Mesothelial cell of epicardium (in vitro differentiated cells): ENCODE measurements at places on chromosomes 3 and 15. TPM values are rescaled to one million over a fixed set of nuclear protein-coding genes. Genes with fewer than 3 reads are reported as not detected.
A peak's percentile ranks its signal among the peaks of the same experiment; 100 is the strongest.

GRCh38 chr3:52202384-52203077 is 4.6 kb downstream of the ALAS1 start:
- DNase-seq: no peak
- peaks cover 52% of the 10 kb centered on the region for H3K36me3 ChIP-seq
- peaks cover 15% of the 10 kb centered on the region for H3K4me1 ChIP-seq

CHRNB4 gene
- total RNA-seq: 2.2 to 3.2 TPM (median 2.8 TPM) in 3 replicates

HCN4 gene
- total RNA-seq: 0.63 to 0.71 TPM (median 0.69 TPM) in 3 replicates

DNA sequence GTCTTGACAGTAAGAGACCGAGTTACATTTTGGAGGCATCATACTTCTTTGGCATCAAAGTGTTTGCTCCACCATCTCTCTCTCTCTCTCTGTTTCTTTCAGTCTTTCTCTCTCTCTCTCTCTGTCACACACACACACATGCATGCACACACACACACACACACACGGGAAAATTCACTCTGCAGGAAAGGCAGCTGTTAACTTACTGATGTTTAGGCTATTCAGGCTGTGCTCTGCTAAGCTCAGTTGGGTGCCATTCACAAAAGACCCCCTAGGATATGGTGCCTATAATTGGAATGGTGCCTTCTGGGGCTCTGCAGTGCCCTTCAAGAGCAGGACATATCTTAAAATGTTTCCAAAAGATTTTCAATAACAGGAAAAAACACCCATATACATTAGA is 78.2 kb downstream of the KCNH8 start:
- H3K4me3 ChIP-seq: no peak overlapping the region
- no peak overlapping the region for H3K27ac ChIP-seq
- DNase-seq: no peak
- peaks cover 27% of the 10 kb centered on the region for H3K4me1 ChIP-seq

HACD3 gene
- total RNA-seq: 110 to 113 TPM (median 111 TPM) in 3 replicates

DNA sequence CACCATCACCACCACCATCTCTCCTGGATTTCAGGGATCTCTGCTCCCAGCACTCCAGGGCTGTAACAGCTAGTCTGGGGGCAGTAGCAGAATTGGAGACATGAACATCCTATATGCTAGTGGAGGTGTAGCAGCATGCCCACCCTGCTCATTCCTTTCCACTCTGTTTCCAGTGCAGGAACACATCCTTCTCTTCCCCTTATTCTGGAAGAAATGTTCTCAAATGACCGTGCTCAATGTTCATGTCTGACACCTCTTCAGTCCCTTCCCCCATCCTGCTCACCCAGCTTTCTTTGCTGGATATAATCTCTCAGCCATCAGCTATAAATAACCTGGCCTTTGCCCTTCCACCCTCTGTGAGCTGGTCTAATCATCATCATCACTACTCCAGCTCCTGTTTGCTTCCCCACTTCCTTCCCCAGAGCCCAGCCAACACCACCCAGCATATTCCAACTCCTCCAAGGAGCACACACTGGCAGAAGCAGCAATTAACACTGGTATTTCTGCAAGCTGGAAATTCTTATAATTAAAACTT is 31.1 kb downstream of the DCLK3 start:
- H3K27ac ChIP-seq: no peak overlapping the region
- no peak overlapping the region for H3K4me3 ChIP-seq
- peaks cover 29% of the 10 kb centered on the region for H3K27me3 ChIP-seq
- no peaks in the 10 kb centered on the region for H3K36me3 ChIP-seq
- no peak for DNase-seq

KNG1 gene
- not detected in 3 replicates for total RNA-seq

GRCh38 chr3:151925419-151925818 is 52.0 kb downstream of the SUCNR1 start:
- H3K4me1 ChIP-seq: peaks cover 20% of the 10 kb centered on the region
- no peak overlapping the region for H3K27ac ChIP-seq
- H3K4me3 ChIP-seq: no peak overlapping the region
- H3K27me3 ChIP-seq: no peaks in the 10 kb centered on the region
- no peak for DNase-seq

GRCh38 chr15:35980719-35981118 is 434.8 kb upstream of the DPH6 start:
- peaks cover 41% of the 10 kb centered on the region for H3K4me1 ChIP-seq
- no peaks in the 10 kb centered on the region for H3K27me3 ChIP-seq
- H3K4me3 ChIP-seq: no peak overlapping the region

GRCh38 chr3:128342701-128343180 is 123.9 kb downstream of the DNAJB8 start:
- no peak overlapping the region for H3K4me3 ChIP-seq
- H3K27me3 ChIP-seq: no peaks in the 10 kb centered on the region
- no peak overlapping the region for H3K27ac ChIP-seq
- H3K36me3 ChIP-seq: peaks cover 2% of the 10 kb centered on the region
- no peak for DNase-seq

DNA sequence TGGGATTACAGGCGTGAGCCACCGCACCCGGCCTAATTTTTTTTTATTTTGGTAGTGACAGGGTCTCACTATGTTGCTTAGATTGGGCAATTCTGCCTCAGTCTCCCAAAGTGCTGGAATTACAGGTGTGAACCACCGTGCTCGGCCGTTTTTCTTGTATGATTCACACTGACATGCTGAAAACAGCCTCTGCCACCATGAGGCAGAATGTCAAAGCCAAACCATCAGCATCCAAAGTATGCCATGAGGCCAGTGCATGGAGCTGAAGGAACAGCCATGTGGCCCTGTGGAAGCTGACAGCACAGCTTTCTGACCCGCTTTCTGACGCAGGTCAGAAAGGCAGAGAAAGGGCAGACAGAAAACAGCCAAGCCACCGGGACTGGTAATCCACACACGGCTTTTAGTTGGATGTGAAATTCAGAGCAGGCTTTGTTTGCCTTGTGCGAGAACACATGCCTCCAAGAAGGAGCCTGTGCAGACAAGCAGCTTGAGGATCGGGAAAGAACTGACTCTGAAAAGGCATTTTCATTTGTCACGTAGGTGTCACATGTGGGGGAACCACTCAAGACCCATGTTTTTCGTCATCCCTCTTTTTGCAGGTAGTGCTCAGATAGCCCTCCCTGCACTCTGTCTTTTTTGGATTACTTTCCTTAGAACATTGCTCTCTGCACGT is 25.1 kb downstream of the XYLB start:
- H3K4me3 ChIP-seq: no peak overlapping the region
- H3K27me3 ChIP-seq: no peaks in the 10 kb centered on the region
- H3K27ac ChIP-seq: no peak overlapping the region
- peaks cover 7% of the 10 kb centered on the region for H3K36me3 ChIP-seq

DNA sequence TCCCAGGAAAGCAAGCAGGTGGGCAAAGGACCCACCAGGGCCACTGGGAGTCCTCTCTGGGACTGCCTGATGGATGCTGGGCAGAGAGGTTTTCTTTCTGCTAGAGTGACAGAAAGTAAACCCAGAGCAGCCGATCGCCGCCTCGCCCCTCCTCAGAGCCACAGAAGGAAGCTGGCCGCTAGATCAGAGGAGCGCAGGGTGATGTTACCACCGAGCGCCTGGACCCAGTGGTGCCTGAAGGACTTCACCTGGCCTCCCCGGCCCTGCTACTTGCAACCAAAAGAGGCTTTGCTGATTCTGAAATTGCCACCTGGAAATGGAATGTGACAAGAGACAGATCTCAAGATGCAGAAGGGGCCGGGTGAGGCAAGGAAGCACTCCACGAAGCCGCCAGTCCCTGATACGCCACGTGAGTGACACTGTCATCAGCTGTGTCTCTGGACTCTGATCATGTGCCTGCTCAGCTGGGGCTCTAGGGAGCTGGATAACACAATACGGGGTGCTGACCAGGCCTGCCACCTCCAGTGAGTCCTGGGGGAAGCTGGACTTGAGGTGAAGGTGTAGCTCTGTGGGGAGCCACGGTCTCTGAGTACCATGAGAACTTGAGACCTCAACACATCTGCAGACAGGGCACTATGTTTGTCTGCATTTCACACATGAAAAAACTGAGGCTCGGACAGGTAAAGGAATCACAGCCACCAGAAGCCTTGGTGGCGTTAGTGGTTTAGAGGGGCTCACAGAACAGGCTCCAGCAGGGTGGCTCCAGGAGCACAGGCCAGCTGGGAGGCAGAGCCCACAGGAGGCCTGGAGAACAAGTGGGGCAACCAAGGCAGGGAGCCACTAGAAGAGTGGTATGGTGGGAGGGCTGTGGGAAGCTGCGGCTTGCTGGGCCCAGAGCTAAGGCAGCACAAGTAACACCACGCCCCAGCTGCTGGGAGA is 137.9 kb upstream of the PRR20G start:
- no peaks in the 10 kb centered on the region for H3K36me3 ChIP-seq
- no peak overlapping the region for H3K27ac ChIP-seq
- peaks cover 74% of the 10 kb centered on the region for H3K27me3 ChIP-seq
- no peak for DNase-seq
- peaks cover 37% of the 10 kb centered on the region for H3K4me1 ChIP-seq

DNA sequence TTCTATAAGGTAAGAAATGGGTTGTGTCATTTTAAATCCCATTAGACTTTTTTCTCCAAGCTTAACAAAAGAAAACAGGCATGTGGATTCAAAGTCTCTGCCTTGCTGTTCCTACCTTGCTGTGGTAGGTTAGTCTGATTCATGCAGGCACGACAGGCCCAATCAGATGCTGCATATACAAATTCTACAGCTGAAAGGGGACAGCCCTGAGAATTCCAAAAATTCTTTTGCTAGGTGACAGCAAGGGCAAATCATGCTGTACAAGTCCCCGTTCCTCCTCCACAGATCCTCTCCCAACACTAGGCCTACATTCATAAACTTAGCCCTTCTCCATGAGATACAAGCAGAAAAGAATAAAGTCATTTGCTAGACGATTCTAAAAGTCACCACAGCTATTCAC is 161.2 kb upstream of the THBS1 start:
- peaks cover 18% of the 10 kb centered on the region for H3K4me1 ChIP-seq
- peak overlapping the region; percentile 86 for H3K27ac ChIP-seq
- H3K4me3 ChIP-seq: no peak overlapping the region

DNA sequence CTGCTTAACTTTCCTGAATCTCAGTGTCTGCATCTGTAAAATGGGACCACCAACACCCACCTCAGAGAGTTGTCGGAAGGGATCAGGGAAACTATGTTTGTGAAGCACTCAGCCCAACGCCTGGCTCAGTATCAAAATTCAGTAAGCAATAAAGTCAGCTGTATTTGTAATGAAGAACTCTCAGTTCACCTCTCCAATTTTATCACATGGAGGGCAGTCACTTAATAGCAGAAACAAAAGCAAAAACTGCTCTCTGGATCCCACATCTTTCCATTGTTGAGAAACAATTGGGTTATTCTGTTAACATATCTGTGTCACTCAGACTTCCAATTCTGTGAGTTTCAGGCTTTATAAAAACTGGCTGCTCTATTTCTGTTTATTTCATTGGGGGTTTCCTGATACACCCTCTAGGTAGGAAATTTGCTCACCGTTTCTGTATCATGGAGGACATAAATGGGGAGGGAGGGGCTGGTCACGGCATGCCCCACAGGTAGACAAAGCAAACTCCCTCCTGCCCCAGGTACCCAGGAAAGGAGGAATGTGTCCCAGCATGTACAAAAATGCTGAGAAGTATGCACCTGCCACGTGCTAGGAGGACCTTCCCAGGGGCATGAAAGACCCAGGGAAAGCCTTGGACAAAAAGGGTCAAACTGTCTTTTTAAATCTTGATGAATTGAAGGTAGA is 81.4 kb upstream of the LMOD3 start:
- H3K4me1 ChIP-seq: peaks cover 42% of the 10 kb centered on the region
- peaks cover 15% of the 10 kb centered on the region for H3K36me3 ChIP-seq
- no peaks in the 10 kb centered on the region for H3K27me3 ChIP-seq
- H3K27ac ChIP-seq: peak overlapping the region; percentile 96
- no peak overlapping the region for H3K4me3 ChIP-seq
- DNase-seq: no peak

DNA sequence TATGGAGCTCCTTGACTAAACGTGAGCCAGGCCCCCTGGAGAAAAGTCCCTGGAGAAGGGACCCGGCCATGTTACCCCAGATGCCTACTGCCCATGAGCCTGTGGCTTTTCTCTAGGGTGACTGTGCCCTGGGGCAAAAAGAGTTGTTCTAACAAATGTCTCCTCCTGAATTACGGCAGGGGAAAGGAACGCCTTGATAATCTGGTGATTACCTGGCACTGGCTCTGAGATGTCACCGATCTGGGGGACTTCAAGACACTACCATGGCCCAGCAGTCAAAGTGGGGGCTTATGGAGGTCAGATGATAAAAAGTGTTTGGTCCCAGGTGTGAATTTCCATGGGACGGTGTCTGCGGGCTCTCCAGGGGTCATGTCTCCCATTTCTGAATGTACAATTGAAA is 140.7 kb downstream of the KLF13 start:
- peaks cover 30% of the 10 kb centered on the region for H3K27me3 ChIP-seq
- H3K4me3 ChIP-seq: no peak overlapping the region
- no peaks in the 10 kb centered on the region for H3K4me1 ChIP-seq
- H3K27ac ChIP-seq: no peak overlapping the region
- DNase-seq: no peak
- H3K36me3 ChIP-seq: no peaks in the 10 kb centered on the region

DNA sequence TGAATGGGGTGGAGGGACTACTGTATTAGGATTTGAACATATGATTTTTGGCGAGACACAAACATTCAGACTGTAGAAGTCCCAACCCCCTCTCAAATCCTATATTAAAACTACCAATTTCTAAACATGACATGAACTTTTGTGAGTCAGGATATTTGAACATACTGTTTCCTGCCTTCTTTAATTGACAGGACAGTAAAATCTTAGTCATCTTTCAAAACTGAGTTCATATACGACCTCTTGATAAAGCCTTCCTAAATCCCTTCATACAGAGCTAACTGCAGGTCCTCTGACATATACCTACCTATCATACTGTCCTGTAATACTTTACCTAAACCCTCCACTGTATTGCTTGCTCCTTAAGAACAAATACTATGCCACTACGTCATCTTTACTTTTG is 23.5 kb downstream of the ALDH1A2 start:
- no peaks in the 10 kb centered on the region for H3K36me3 ChIP-seq
- H3K4me1 ChIP-seq: peaks cover 56% of the 10 kb centered on the region

GRCh38 chr3:27723456-27723814 is 1.3 kb upstream of the EOMES start:
- H3K27ac ChIP-seq: no peak overlapping the region
- H3K27me3 ChIP-seq: peaks cover 93% of the 10 kb centered on the region
- no peak overlapping the region for H3K4me3 ChIP-seq
- DNase-seq: no peak

DNA sequence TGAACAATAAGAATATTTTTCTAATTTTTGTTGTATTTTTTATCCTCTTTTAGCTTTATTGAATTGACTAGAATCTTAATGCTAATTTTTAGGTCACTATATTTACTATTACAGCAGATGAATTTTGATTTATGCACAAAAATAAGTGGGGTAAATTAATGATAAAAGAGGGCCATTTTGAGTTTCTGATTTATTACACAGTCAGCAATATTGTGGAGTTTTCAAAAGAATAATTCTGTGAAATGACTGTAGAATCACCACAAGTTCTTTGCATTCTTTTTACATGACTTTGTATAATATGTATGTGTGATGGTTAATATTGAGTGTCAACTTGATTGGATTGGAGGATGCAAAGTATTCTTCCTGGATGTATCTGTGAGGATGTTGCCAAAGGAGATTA is 812.4 kb upstream of the DPPA4 start:
- DNase-seq: no peak
- H3K4me3 ChIP-seq: no peak overlapping the region
- no peaks in the 10 kb centered on the region for H3K27me3 ChIP-seq
- no peaks in the 10 kb centered on the region for H3K4me1 ChIP-seq
